ENCODE measurements at places on chromosomes 11 and 22.

DNA sequence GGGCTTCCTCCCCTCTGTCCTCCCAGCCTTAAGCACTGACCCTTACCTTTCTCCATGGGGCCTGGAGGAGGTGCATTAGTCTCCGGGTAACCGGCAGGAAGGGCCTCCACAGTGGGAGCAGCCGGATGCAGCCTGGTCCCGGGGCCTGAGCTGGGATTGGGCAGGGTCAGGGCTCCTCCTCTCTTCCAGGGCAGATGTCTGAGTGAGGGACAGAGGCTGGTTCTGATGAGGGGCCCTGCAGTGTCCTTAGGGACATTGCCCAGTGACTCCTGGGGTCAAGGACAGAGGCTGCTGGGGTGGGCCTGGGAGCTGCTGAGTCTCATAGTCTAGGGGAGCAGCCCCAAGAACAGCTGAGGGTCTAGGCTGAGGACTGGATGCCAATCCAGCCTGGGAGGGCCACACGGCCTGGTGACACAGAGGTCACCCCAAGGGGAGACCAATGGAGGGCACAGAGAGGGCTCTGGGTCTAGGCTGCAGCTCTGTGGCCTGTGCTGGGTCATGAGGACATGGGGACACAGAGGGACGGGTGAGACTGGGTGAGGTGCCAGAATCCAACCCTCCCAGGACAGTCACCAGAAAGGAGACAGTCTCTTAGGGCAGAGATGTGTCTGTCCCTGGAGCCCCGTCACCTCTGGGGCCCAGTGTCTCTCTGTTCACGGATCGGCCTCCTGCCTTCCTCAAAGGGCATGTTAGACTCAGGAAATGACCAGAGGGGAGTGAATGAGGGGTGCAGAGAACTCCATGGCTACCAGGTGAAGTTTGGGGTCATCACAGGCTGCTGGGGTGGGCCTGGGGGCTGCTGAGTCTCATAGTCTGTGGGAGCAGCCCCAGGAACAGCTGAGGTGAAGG, 6.5 kb downstream of the IGLL5 start:
- DNase-seq = no peak

DNA sequence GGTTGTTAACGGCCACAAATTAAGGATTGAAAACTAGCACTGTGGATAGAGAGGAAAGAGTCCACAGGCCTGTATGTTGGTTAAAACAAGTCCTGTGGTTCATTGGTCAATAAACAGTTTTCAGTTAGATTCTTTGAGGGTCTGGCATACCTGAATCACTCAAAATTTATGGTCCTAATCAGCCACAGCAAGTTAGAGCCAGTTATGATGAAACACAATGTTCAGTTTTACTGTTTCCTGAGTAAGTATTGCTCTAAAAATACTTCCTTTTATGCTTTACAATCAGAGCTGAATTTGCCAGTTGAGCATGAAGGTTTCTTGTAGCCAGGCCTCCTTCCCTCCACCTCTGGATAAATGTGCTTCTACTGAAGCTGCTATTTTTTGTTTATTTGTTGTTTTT, 12.9 kb upstream of the CAT start:
- DNase-seq = no peak

DNA sequence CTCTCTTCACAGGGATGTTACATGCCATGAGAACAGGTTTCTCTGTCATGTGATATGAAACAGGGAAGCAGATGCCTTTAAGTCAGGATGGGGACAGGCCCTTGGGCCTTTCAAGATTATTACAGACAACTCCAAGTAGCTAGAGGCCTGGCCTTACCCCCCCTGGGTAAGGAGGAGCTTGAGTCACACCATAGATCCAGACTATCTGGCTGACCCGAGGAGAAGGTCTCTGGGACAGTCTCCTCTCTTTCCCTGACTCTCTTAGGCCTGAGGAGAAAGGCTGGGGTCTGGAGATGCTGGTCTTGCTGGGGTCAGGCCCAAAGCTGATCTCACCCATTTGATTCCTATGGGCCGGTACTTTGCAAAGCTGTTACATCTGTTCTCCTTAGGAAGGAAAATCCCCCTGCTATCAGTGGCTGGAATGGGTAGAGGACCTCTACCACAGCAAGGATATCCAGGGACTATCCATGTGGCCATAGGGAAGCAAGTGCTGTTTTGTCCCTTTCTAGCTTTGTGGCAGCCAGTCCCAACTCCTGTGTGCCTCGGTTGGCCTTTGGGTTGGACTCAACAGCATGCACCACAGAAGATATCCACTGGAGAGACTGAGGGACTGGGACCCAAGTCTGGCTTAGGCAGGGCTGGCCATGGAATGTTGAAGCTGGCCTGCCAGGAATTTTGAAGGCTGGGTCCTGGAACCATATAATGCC, 25.2 kb downstream of the RELT start:
- no peak for DNase-seq

DNA sequence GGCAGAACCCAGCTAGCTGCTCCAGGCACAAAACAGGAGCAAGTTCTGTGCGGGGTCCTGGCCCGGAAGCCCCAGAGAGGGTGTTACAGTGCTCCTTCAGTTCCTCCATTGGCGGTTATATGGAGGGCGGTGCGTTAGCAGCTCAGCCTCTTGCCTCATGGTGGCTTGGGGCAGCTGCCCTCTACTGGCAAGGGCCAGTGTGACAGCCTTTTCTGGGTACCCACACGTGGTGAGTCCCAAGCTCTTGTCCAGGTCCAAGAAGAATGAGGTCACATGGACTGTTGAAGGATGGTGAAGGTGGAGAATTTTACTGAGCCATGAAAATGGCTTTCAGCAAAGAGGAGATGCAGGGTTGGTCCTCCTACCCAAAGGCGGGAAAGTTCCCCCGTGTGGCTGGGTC, 100.5 kb downstream of the WT1 start:
- DNase-seq = no peak

Measured in D341Med (cell line).